Stimulated activated CD8-positive, alpha-beta memory T cell treated with anti-CD3 and anti-CD28 coated beads, Interleukin-7, amount 100 ng/mL, for 24 hours (primary cell): ENCODE measurements at places on chromosomes 7 and 10.

DNA sequence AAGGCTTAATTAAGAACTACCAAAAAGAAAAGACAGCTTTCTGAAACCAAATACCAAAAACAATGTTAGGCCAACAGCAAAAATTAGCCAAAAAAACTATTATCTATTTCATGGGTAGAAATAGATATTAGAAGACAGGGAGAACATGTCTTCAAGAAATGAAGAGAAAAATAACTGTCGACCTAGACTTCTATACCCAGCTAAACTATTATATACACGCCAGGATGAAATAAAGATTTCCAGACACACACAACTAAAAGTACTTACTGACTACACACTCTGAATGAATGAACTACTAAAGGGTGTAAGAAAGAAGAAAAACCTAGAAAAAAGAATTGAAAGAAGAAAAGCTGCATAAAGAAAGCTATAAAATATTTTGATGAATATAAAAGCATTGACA lies 11.5 kb upstream of the CDHR3 start:
- no peak for DNase-seq

- no peak for DNase-seq
Observed at GRCh38 chr7:28346256-28346655, 66.1 kb upstream of the CREB5 start.

DNA sequence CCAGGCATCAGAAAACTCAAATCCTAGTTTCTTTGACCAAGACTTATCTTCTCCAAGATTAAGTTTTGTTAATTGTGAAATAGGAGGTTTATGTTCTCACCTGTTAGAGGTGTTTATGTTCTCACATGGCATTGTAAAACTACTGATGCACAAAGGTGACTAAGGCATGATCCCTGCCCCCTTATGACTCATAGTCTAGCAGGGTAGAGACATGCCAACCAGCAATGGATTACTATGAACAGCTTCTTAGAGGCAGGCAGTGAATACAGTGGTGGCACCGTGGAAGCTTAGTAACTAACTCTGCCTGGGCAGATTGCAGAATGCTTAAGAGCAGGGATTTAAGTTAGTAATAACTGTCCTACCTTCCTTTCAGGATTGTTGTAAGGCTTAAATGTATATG lies 400.9 kb downstream of the SORCS3 start:
- no peak for DNase-seq

DNA sequence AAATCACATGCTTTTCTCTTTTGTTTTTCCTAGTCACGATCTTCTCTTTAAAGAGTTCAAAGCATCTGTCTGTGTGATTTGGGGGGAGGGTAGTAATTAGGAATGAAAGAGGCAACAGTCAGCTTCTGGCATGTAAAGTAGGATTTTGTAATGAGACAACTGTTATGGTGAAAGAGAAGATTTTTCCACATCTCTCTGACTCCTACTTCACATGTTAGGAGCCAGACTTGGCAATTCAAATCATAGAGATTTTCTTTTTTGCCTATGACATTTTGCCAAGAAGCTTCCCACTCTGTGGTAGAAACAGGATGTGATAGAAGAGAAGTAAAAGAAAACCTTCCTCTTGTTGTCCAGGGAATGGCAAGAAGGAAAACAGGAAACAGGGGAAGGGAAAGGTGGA lies 38.3 kb upstream of the KLHL7 start:
- no peak for DNase-seq

GRCh38 chr7:92246360-92247101 lies 757 bp downstream of the ANKIB1 start:
- DNase-seq = no peak

- no peak for DNase-seq
Observed at GRCh38 chr7:145850636-145851035, 266.0 kb upstream of the CNTNAP2 start.

DNA sequence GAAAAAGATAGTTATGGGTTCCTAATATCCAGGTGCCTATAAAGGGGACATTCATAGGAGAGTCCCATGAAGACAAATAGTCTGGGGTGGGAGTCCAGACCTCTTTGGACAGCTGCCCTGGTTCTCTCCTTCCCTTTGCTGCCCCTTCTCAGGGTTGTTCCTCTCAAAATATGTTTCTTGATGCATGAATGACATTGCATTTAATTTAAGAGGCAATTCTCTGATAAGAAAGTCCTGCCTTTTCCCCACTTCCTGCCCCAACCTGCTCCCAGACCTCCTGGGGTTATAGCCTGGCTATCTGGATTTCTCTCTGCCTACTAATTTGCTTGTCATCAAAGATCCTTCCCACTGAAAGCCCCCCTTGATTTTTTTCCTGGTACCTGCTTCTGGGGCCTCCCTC lies 12.5 kb upstream of the BTRC start:
- DNase-seq = no peak

DNA sequence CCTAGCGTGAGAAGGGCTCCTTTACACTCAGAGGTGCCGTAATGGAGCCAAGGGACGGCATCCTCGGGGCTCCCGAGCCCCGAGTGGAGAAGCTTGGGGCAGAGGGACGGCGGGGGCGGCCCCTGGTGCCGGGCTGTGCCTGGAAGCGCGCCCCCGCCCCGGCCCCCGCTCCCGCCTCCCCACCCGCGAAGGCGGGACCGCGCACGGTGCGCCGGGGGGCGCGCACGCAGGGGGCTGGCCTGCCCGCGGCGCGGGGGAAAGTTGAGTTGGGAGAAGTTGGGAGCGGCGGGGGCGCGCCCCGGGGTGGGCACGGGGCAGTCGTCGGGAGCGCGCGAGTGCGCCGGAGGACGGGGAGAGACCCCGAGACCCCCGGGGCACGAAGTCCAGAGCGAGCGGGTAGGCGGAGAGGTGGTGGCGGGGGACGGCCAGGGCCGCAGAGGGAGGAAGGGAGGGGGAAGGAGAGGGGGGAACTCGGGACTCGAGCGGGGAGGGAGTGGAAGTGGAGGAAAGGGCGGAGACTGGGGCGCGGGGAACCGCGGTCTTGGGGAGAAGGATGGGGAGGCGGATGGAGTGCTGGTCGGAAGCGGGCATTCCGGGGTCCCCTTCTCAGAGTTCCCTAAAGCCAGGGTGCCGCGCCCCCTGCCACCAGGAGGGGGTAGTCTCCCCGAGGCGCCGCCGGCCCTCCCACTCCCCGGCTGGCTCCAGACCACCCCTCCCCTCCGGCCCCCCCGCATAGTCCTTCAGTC lies at the start of gene SLC4A2:
TSS of gene SLC4A2 (plus strand) at position 223 of the 746 bp plus-strand sequence. CDS start 2,399 bp downstream, outside the sequence.
- peak; percentile 42 for DNase-seq

DNA sequence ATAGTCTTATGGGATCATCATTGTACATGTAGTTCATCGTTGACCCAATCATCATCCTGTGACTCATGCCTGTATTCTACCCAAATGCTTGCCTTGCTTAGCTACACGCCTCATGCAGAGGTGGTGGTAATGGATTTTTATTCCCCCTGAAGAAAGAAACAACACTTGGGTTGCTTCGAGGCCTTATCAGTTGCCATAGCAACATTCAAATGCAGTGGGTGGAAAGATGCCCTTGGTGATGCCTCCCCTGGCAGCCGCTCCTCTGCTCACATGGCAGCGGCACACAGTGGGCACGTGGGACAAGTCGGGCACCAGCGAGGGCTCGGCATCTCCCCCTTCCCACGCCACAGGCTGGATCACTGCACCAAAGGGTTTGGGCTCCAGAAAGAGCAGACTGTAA lies 54.0 kb upstream of the NMT2 start:
- DNase-seq = no peak

- no peak for DNase-seq
Observed at GRCh38 chr7:134844200-134844599, 64.8 kb downstream of the CALD1 start.

DNA sequence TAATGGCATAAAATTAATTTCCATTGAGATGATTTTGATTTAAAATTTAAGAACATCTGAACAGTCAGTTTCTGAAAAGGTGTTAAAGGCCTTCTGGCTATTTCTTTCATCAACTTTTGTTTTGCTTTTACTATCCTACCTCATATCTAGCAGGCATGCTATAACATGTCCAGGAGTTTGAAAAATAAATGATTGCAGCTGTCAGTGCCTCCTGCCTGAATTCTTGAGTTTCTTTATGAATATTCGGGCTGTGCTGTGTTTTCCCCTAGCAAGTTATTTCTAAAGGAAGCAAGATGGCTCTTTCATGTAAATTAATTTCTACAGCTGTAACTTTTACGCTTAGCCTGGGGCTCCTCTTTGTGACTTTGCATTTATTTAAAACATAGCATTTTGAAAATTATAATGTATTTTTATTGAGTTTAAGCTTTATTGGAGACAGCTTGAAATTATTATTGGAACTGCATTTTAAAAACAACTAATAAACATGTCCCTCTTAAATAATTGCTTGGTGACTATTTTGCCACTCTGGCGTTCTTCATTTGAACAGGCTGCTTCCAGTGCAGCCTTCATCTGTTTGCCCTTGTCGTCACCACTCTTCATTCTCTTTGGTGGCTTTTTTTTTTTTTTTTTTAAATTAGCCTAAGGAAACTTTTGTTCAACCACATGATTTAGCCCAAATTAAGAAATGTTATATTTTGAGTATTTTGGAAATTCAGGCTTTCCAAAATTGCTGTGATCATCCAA lies 1083.4 kb upstream of the LRRN3 start:
- no peak for DNase-seq

DNA sequence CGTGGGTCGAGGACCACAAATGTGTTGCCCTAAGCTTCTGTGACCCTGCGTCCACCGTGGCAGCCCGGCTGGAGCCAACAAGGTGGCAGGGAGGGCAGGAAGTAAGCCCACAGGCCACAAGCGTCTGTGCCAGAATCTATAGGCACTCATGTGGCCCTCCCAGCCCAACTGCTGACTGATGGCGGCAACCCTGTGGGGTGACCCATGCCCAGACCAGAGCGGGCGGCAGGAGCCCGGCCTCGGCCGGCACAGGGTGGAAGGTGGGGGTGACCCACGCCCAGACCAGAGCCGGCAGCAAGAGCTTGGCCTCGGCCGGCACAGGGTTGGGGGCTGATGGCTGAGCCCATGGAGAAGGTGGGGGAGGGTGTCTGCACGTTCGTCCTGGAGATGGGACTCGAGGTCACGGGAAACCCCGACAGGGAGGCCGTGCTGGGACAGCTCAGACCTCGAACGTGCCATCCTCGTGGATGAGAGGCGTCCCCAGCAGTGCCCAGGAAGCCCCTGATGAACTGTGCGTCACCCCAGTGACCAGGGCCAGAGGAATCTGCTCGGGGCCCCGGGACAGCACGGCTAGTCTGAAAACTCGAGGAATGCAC lies 181.0 kb downstream of the ELFN1 start:
- DNase-seq = no peak

- no peak for DNase-seq
Observed at GRCh38 chr10:127925471-127926207, 18.7 kb downstream of the PTPRE start.

DNA sequence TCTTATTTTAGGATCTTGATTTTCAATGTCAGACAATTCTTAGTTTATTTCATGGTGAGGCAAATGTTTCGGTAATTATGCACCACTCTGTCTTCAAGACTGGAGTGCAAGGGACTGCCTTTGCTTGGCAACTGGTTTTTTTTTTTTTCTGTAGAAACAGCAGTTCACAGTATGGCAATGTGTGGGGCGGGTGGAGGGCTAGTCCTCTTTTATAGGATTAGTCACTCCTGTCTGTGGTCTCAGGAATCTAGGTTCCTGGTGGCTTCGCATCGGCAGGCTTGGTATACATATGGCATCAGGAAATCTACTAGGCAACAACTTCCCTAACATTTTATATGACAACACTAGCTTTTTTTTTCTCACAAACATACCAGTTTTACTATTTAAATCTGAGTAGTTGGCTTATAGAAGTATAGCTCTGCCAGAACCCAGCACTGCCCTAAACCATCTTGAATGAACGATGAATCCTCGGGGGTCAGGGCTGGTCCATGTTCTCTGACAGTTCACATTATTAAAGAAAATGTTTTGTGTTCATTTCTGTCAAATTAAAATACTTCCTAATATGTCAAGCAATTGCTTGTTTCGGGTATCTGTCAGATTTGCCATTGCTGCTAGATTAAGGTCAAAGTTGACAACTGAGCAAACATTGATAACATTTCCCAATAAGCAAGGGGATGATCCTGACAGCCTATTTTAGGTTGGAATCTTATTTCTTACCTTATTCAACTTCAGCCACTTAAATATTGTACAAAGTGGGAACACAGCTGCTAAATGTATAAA lies 289.7 kb upstream of the VSTM2A start:
- no peak for DNase-seq

DNA sequence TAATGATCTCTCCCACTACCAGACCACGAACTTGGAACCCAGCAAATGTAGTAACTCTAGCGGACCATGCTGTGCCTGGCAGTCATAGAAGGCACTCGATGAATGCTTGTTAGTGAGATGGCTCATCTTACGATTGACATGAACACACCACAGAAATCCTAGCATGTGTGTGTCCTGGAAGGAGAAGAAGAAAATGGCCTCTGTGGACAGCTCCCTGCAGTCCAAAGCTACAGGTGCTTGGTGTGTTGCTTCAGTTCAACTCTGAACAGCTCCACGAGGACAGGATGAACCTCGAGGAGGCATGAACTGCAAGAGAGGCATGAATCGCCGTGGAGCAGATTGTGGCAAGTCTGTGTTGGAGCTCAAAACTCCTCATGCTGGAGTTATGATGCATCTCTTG lies 93.5 kb downstream of the KLF6 start:
- no peak for DNase-seq

GRCh38 chr7:142685877-142686508 lies 63.3 kb upstream of the PRSS1 start:
- DNase-seq = no peak

DNA sequence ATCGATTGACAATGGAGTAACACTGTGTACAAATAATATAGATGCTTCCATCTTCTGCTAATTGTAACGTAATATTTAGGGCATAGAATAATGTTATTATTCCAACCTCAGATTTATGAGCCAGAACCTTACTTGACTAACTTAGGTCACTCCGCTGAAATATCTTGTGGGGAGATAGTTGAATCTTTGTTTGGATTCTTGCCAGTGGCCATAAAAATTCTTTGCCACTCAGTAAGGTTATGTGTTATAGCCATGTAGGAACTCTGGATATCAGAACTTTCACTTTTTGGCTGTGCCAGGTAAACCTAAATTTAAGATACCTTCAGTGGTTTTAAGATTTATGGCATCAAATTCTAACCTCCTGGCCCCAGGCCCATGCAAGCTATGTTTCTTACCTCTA lies 197.6 kb downstream of the WDR11 start:
- no peak for DNase-seq

GRCh38 chr10:132065491-132066105 lies at the start of gene JAKMIP3:
JAKMIP3 (plus strand) TSS chr10:132065946; CDS start chr10:132104809, 38,863 bp downstream.
- no peak for DNase-seq

DNA sequence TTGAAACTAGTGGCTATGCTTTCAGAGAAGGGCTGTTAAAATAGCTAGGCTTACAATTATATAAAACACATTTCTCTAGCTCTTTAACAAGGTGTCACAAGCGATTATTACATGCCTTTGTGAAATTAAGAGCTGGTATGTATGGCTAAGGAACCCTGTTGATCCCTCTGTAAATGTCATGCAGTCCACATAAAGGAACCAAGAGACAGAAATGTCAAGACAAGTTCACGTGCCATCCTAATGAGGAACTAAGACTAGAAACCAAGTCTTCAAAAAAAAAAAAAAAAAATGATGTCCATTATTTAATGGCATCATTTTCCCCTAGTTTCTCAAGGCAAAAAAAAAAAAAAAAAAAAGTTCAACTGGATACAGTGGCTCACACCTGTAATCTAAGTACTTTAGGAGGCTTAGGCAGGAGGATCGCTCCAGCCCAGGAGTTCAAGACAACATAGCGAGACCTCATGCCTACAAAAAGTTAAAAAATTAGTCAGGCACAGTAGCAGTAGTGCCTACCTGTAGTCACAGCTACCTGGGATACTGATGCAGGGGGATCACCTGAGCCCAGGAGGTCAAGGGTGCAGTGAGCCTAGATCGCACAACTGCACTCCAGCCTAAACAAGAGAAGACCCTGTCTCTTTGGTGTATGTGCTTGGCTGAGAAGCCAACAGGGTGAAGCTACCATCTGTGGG lies 63.4 kb downstream of the SRPK2 start:
- no peak for DNase-seq

- DNase-seq = no peak
Observed at GRCh38 chr10:13882119-13882711, 295.4 kb downstream of the PRPF18 start.
